NK-92 treated with Interleukin-12 subunit alpha and Interleukin-12 subunit beta, amount 100 ng/mL, for 24 hours (cell line): ENCODE measurements at places on chromosomes 1 and 21.

DNA sequence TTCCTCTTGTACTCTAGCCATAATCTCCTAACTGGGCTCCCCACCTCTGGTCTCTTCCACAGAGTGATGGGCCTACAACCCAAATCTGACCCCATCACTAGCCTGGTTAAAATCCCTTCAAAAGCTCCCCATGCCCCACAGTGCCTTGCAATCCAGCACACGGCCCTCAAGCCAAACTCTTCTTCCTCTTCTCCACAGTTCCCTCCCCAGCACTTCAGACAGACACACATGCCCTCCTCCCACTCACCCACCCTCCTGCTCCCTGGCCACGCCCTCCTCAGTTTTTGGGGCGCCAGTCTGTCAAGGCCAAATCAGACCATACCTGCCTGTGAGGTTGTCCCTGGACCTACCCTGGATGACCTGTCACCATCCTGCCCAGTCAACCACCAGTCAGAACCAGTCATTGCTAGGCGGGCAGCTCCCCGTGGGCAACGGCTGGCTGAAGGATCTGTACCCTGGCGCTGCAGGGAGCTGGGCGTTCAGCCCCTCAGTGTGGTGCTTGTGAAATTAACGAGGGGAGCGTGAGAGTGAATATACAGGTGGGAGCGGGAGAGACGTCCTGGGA is 753 bp downstream of the C1orf210 start:
- DNase-seq, result no peak

DNA sequence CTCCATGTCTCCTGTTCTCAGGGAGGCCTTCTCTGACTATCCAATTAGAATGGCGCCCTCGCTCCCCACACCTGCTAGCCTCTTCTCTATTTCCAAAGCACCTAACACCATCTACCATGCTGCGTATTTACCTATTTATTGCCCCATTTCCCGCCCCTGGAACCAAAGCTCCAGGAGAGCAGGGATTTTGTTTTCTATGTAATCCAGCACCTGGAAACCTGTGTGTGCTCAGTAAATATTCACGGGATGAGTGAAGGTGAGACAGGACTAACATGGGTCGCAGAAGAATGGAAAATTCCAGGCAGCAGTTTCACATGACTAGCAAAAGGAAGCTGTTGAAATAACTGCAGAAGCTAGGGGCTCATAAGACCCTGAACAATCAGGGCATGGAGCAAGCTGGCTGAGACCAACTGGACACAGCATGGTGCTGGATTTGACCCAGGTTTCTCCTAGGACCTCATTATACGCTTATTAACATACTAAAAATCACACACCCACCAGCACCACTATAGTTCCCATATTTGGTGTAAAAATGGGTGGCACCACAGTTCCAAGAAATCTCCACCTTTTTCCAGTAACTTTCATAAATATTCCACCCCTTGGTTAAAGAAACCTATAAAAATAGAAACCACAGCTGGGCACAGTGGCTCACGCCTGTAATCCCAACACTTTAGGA is 15.1 kb upstream of the TENT5B start:
- DNase-seq, result no peak

DNA sequence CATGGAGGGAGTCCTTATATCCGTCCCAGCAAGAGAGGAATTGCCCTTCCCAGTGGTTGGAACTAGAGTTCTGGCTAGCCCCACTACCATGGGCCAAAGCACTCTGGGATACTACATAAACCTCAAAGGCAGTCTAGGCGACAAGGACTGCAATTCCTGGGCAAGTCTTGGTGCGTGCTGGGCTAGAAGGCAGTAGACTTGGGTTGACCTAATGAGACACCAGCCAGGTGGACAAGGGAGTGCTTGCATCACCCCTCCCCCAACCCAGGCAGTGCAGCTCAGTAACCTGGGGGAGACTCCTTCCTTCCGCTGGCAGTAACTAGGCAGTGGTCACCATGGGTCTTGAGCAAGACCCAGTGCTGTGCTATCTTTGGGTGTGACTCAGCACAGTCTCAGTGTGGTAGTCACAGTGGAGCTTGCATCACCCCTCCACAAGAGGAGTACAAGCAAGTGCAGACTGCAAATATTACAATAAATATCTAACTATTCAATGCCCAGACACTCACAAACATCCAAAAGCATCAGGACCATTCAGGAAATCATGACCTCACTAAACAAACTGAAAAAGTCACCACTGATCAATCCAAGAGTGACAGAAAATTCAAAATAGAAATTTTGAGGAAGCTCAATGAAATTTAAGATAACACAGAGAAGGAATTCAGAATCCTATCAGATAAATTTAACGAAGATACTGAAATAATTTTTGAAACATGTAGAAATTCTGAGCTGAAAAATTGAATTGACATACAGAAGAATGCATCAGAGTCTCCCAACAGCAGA is 84.7 kb upstream of the LYPLAL1 start:
- peak; percentile 88 for DNase-seq

- no peak for DNase-seq
These were observed 4.5 kb upstream of the ERVH48-1 start for GRCh38 chr21:42929969-42930368.

DNA sequence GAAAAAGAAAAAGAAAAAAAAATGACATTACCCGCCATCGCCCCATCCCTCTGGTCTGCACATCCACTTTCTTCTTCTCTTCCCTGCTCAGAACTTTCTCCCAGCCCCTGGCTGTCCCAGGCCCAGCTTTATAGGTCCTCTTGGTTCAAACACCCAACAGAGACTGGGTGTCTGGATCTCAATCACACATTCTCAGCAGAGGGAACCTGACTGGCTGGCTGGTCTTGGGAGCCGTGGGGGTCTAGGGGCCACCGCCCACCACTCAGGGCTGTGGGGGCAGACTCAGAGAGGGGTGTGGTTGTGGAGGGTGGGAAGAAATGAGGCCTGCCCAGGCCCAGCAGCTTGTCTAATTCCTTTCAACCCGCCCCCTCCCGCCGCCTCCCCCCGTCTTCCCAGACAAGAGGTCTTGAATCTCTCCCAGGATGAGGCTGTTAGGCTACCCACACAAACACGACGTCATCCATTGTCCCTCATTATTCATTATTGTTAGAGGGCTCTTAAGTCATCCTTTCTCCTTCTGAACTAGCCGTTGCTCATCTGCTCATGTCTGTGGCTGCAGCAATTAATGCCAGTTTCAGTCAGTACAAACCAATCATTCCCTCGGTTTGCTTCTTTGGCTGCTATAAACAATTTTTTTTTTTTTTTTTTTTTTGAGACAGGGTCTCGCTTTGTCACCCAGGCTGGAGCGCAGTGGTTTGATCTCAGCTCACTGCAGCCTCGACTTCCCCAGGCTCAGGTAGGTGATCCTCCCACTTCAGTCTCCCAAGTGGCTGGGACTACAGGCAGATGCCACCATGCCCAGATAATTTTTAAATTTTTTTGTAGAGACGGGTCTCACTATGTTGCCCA is 40.6 kb upstream of the CLIC4 start:
- no peak for DNase-seq

GRCh38 chr1:86687595-86687994 is 16.8 kb upstream of the SH3GLB1 start:
- no peak for DNase-seq
